ENCODE measurements at places on chromosomes 11 and 22.

DNA sequence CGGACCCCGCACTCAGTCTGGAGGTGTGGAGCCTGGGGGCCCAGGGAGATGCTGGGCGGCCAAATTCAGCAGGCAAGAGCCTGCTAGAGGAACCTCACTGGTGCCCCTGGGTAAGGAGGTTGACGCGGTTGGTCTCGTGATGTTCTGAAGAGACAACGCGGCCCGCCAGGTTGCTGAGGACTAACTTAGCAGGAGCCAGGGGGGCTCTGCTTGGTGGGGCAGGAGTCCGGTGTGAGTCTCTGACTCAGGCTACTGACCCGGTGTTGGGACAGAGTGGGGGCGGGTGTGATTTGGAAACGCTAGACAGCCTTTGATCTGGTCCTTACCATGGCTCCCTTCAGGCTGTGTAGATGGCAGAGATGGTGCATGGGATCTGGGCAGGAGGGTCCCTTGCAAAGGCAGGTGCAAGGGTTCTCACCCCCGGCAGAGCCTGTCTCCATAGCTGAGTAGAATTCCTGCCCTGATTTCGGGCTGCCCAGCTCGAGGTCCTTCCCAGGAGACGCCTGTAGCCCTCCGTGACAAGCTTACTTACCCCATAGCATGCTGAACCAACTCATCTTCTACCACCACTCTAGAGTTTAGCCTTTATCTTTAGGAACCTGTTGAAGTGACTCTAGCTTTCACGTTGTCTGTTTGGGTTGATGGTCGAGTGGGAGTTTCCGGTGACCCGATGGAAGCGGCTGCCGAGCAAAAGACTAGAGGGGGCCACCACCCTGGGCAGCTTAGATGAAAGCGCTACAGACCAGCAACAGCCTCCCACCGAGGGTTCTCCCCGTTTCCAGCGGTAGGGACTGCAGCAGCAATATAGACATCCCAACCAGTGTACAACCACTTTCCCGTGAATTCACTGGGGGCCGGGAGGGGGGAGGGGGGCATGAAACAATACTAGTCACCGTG, 38.4 kb downstream of the KCNC1 start:
- peak; percentile 33 for DNase-seq

DNA sequence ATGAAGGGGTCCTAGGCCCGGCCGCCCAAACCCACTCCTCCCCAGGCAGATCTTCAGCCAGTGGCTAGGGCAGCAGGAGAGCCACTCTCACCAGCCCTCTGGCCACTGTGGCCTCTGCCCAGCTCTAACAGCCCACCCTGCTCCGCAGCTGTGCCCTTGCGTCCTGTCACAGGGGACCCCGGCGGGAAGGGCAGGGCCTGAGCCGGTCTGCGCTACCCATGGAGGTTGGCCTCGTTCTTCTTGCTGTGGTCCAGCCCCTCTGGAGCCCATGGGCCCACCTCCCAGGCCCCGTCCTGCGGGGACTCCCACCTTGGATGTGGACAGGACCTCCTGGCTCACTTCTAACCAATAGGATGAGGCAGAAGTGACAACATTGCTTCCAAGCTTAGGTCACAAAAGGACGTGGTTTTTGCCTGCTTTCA, 38.3 kb upstream of the TH start:
- DNase-seq = peak; percentile 52

- DNase-seq = no peak
Observed at GRCh38 chr22:20650294-20651207, 123.4 kb upstream of the SERPIND1 start.

DNA sequence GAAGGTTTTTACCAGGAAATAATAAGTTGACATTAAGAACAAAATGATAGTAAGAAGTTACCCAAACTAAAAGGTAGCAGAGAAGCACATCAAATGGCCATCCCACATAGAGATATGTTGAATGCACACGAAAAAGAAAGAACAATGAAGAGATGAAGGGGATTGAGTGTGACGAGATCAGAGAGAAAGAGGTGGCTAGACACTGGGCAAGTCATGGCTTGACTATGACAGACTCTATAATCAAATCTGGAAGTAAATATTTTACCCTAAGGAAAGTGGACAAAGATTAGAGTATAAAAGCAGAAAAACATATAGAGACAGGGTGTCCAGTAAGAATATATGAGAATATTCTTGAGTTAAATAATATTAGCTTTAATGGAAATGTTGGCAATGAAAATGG, 31.4 kb downstream of the CASP12 start:
- DNase-seq = no peak

- DNase-seq = no peak
Observed at GRCh38 chr11:65960824-65961266, 689 bp upstream of the SART1 start.

DNA sequence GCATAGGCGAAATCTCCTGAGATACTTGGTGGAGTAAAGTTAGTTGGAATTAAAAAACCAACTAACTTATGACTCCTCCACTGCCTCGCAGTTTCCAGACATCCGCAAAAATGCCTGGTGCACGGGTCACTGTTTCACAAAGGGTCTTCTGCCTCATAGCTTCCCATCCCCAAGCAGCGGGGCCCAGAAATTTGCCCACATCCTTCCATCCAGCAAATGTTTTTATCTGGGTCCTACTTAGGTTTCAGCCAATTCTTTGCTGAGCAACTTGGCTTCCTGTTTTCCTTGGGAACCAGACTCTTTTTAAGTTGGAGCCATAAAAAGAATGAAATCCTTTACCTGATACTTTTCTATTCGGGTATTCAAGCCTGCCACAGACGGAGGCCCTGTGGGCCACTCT, 36.2 kb downstream of the FZD4 start:
- DNase-seq = no peak

- DNase-seq = no peak
Observed at GRCh38 chr11:28878025-28878424, 769.8 kb downstream of the METTL15 start.

GRCh38 chr11:128179512-128179911, 407.8 kb downstream of the ETS1 start:
- no peak for DNase-seq

DNA sequence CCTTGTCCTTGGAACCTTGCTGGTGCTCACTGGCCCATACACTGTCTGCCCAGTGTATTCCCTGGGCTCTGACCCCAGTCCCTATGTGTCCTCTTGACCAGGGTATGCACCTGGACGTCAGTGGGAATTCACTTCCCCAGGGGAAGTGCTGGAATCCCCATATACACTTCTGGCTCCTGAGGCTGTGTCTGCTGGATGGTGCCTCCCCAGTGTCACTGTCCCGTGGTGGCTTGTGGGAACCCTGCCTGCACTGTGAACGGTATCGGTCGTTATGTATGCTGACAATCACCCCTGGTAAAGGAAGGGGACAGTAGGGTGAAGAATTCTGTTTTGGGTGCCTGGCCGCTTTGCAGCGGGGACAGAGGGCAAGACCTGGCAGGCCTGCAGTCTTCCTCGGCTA, 95.9 kb downstream of the RRM1 start:
- no peak for DNase-seq

GRCh38 chr11:3010521-3011275, 18.6 kb upstream of the NAP1L4 start:
- no peak for DNase-seq

- no peak for DNase-seq
Observed at GRCh38 chr11:19735157-19735908, 22.7 kb downstream of the NAV2 start.

- DNase-seq = no peak
Observed at GRCh38 chr11:116374085-116374484, 398.7 kb downstream of the BUD13 start.

DNA sequence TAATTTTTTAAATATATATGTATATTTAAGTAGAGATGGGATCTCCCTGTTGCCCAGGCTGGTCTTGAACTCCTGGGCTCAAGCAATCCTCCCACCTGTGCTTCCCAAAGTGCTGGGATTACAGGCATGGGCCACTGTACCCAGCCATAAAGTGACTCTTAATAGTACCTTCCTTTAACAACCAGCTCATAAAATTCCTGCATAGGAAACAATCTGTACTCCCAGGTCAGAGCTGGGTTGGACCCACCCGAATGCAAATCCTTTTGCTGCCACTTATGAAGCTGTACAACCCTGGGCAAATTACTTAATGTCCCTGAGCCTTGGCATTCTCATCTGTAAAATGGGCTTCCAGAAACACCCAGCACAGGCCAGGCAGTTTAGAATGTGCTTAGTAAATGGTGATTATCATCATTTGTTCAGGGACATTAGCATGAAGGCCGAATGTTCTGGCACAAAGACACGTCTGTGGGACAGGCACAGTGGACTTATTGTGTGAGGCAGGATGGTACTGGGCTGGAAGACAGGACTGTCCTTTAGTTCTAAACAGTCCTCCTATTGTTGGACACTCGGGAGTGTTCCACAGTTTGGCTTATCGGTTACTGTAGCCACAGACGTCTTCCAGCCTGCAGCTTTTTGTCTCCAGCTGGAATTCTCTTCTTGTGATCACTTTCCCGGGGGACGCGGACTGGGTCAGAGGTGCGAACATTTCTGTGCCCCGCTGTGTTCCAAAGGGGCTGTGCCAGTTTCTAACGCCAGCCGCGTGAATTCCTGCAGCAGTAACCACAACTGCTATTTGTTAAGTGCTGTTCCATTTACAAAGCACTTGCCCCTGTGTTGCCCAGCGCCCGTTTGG, 6.0 kb downstream of the PDXP start:
- DNase-seq = no peak

DNA sequence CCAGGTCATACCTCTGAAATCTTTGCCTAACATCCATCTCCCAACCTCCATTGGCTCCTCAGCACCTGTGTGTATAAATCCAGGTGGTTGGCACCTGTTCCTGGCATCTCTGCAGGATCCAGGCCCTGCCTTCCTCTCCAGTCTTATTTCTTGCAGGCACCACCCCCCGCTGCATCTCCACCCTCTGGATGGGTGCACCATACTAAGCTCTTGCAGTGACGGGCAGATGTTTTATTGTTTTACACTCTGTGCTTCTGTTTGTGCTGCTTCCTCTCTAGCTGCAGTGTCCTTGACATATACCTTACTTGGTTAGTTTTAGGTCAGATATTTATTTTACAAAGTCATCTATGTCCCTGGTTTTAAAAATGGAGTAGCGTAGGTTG, 102.6 kb downstream of the TBC1D22A start:
- DNase-seq = no peak

- DNase-seq = no peak
Observed at GRCh38 chr11:23233075-23233474, 372.8 kb upstream of the CCDC179 start.

GRCh38 chr11:69655479-69656428, 14.8 kb downstream of the CCND1 start:
- DNase-seq = peak; percentile 43

DNA sequence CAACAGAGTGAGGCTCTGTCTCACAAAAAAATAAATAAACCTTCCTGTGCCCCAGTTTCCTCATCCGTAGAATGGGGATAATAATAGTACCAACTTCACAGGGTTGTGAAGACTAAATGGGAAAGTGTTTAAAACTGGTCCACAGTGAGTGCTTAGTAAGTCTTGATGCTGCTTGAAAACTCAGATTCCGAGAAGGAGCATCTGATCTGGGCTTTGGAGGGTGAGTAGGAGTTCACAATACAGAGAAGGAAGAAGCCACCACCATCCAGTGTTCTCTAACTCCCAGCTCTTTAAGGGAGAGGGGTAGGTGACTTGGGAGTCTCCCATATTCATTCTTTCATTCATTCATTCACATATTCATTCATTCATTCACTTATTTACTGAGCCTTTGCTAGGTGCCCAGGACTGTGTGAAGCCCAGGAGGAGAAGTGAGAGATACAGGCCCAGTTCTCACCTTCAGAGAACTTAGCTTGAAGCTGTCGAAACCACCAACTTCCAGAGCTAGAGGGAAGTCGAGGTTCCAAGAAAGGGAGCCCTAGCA, 17.7 kb downstream of the CYTH4 start:
- no peak for DNase-seq

- no peak for DNase-seq
Observed at GRCh38 chr11:17991783-17992433, 20.9 kb downstream of the SERGEF start.

DNA sequence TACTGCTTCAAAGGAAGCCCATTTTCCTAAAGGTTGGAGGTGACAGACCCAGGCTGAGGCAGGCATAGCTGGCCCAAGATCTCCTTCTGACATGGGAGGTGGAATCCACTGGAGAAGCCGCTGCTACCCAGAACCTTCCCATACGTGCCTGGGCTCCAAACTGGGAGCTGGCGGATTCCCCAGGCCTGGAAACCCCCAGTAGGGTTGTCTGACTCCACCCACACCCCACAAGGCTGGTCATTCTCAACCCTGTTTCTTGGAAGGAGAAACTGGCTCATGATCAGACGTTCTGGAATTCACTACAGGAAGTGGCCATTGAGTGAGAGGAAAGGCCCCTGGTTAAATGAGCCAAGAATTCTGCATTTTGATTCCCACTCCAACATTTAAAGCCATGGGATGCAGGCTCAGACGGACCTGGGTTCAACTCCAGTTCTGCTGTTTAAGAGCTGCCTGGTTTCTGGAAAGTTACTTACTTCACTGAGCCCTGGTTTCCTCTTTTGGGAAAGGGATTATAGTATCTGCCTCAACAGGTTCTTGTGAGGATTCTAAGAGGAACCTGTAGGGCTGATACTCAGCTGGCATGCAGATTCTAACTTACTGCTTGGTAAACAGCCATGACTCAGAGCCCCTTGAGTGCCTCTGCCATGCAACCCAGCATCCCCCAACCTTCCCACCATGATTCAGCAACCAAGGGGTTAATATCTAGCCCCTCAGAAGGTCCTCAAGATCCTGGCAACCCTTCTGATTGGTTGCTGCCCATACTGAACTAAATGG, 19.4 kb upstream of the TSKU start:
- DNase-seq = no peak
